Activated T-cell treated with anti-CD3 and anti-CD28 coated beads, Interleukin-2, amount 50 U/mL, for 4 hours (primary cell): ENCODE measurements at places on chromosomes 12 and 14. TPM values are rescaled to one million over a fixed set of nuclear protein-coding genes. Genes with fewer than 3 reads are reported as not detected.

DNA sequence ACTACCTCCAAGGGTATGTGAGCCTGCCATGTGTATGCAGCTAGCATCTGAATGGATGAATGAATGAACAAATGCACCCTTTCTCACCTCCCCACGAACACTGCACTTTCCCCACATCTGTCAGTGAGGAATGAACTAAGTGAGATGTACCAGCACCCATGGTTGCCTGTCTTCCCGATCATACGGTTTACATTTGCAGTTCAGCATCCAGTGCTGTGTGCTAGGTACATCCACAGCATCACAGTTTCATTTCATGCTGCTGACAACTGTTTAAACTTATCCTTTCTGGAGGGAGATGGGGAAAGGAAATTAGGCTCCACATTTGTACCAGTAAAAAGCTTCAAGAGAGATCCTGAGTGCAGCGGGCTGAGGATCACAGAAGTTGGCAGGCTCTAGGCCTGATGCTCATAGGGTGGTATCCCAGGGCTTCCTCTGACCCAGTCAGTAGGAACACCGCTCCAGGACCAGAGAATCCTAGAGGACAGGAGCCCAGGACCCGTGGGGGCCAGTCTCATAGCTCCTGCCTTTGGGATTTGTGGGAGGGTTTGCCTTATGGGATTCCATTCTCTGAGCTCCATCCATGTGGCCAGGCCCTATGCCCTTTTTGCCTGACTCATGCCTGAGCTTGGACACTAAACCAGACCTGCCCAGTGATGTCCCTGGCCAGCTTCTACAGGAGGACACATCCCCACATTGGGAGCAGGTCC, 294.5 kb downstream of the CACNA1C start:
- no peak for DNase-seq

DNA sequence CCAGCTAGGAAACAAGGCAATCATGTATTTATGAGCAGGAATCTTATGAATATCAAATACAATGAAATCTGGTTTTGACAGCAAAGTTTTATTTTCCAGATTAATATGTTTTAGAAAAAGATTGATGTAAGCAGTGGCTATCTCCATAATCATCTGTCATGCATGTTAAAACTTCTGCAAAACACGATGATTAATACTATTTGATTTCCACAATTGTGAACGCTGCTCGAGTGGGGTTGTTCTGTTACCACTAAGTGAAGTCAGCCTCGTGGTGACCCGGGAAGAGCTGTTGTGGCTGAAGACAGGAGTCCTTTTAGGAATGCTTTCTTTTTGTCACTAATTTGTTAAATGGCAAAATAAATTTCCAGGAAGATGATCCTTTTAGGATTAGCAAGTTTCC, 9.4 kb downstream of the CFAP251 start:
- no peak for DNase-seq

DNA sequence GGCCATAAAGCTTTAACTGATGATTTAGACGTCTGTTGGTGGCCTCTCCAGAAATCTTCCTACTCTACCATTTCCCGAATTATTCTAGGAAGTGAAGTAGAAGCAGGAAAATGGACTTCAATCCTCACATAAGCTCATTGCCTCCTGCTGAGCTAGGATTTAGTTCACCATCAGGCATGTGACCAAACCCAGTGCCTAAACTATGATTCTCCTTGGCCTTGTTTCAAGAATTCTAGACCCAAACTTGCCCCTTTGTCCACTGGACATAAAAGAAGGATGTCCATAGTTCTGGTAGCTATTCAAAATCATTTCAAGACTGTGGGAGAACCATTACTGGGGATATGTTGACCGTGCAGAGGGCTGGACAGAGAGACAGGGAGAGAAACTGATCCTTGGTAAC, 105.8 kb downstream of the C12orf50 start:
- no peak for DNase-seq

DNA sequence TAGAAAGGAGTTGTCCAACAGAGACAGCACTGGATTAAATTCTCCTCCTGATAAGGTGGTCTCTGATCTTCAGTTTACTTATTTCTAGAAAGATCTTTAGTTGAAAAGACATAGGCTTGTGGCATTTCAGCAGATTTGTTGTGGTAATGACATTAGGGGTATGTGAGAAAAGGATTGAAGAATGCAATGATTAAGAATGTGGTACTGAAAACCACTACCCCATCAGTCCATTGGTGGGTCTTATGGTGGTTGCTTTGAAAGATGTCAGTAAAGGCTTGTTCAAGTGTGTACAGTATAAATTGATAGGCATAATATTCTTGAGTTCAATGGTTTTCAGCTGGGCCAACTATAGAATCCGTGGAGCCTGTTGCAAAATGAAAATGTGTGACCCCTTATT, 10.8 kb downstream of the PPFIBP1 start:
- DNase-seq: no peak

GRCh38 chr14:80316441-80316840, 105.1 kb upstream of the DIO2 start:
- no peak for DNase-seq

DNA sequence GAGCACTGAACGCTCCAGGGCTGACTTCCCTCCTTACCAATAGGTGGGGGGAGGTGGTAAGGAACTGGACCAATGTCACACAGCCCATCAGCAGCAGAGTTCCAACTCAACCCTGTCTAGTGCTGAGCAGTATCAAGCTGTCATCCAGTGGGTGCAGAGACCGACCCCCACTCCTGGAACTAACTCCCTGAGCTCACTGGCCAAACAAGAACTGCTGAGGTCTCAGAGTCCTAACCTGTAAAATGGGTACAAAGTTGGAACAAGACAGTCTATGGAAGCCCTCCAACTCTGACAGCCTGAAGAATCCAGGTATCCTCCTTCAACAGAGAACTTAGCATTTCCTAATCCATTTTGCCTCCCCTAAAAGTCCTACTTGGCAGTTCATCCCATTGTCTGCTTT, 91.1 kb upstream of the CLMN start:
- no peak for DNase-seq

- peak; percentile 65 for DNase-seq
Observed at GRCh38 chr12:13044002-13044905, at the start of gene FAM234B. Gene FAM234B (plus strand): TSS chr12:13044381. CDS start chr12:13044404, 23 bp downstream.

DNA sequence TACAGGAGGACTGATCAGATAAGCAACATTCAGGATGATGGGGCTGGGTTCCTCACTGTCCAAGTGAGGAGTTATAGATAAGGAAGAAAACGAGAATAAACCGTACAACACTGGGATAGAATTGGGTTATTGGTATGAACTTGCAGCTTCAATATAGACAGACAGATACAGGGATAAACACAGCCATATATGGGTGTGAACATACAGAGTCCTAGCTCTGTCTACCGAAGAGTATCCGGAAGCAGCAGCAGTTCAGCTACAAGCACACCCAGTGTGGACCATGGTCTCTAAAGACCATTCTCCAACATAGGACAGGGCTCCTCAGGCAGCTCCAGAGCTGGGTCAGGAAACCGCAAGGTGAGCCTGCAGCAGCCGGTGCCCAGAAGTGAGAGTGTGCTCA, 40.8 kb downstream of the CDC42BPB start:
- no peak for DNase-seq

DNA sequence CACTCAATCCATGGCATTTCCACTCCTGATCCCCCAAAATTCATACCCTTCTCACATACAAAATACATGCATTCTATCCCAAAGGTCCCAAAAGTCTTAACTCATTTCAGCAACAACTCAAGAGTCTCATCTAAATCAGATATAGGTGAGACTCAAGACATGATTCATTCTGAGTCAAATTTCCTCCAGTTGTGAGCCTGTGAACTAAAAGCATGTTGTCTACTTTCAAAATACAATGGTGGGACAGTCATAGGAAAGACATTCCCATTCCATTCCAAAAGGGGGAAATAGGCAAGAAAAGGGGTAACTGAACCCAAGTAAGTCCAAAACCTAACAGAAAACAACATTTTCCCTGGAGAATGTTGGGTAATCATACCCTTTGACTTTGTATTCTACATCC, 103.3 kb downstream of the C12orf75 start:
- no peak for DNase-seq

GRCh38 chr12:91718326-91718725, 427.3 kb downstream of the BTG1 start:
- DNase-seq: no peak

DNA sequence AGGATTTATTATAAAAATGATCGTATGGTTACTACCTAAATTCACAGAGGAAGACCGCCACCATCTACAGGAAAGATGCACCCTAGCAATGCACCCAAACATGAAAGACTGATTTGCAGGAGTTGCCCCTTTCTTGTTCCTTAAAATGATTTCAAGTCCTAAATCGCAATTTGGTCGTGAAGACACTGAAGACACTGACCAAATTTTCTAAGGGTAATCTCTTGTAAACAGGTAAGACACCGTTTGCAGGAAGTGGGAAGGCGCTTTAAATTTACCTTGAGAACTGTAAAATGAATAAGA, 1.0 kb downstream of the SOS2 start:
- DNase-seq: no peak

- no peak for DNase-seq
Observed at GRCh38 chr12:117646520-117646919, 285.1 kb upstream of the NOS1 start.

- DNase-seq: no peak
Observed at GRCh38 chr12:12495536-12495935, 67.1 kb downstream of the DUSP16 start.

The IL23A gene
- 26.4 TPM for total RNA-seq

The CAPZA3 gene
- total RNA-seq: not detected

The A2M gene
- total RNA-seq: 3.2 TPM

The RNASE3 gene
- total RNA-seq: not detected

The TTC6 gene
- total RNA-seq: not detected
